Ascending aorta (tissue), 2 donors: ENCODE measurements at places on chromosomes 2 and 18.

DNA sequence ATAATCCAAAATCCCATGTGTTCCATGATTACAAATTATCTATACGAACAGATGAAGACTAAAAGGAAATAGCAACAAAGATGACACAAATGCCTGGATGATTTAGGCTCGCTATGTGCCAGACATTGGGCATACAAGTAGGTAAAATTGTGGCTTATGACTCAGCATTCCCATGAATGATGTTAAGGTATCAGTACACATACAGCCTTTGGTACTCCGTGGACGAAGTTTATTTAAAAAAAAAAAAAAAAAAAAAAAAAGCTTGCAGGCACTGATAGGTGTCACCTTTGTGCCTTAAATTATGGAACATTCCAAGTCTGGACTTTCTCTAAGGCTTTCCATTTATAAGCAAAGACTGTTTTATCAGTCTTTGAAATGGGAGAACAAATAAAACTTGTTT is 2.7 kb downstream of the CHAC2 start:
- H3K4me3 ChIP-seq, result no peak overlapping the region
- no peaks in the 10 kb centered on the region for H3K4me1 ChIP-seq
- H3K27ac ChIP-seq, result no peak overlapping the region
- H3K27me3 ChIP-seq, result no peaks in the 10 kb centered on the region

DNA sequence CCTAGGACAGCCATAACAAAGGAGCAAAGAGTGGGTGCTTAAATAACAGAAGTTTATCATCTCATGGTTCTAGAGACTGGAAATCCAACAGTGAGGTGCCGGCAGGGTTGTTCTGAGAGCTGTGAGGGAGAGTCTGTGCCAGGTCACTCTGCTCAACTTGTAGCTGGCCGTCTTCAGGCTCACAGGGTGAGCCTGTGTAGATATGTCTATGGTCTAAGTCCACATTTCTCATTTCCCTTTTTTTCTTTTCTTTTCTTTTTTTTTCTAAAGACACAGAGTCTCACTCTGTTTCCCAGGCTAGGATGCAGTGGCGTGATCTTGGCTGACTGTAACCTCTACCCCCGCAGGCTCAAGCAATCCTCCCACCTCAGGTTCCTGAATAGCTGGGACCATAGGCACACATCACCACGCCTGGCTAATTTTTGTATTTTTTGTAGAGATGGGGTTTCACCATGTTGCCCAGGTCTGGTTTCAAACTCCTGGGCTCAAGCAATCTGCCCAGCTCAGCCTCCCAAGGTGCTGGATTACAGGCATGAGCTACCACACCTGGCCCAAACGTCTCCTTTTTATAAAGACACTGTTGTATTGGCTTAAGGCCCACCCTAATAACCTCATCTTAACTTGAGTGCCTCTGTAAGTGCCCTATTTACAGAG is 142.2 kb downstream of the SP3 start:
- no peaks in the 10 kb centered on the region for H3K27me3 ChIP-seq
- H3K4me1 ChIP-seq, result no peaks in the 10 kb centered on the region
- no peaks in the 10 kb centered on the region for H3K36me3 ChIP-seq

- H3K4me3 ChIP-seq, result no peak overlapping the region
- peaks cover 3% of the 10 kb centered on the region for H3K4me1 ChIP-seq
- no peaks in the 10 kb centered on the region for H3K36me3 ChIP-seq
- no peak overlapping the region for H3K27ac ChIP-seq
Measured at GRCh38 chr2:105644174-105644980, 100.3 kb upstream of the NCK2 start.

- H3K27ac ChIP-seq, result peak overlapping the region; percentile 89
- H3K4me3 ChIP-seq, result peak overlapping the region; percentile 69
- H3K36me3 ChIP-seq, result no peaks in the 10 kb centered on the region
- H3K4me1 ChIP-seq, result peaks cover 3% of the 10 kb centered on the region
- no peaks in the 10 kb centered on the region for H3K27me3 ChIP-seq
- no peak for DNase-seq
Measured at GRCh38 chr18:55588870-55589595, 1.0 kb upstream of the TCF4 start.

DNA sequence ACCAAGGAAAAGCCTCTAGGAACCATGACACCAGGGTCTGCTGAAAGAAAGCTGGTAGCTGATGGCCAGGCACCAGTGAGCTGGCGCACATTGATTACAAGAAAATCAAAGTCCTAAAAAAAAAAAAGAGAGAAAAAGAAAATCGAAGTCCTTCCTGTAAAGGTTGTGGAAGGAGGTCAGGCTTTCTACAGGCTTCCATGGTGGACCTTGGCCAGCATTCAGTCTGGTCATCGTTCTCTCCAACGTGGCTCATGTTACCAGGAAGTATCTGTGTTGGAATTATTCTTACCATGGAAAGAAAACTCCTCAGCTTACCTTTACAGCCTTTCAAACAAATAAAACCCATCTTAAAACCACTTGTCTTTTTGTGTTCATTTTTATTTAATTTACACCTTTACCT is 65.6 kb downstream of the CYB5A start:
- no peak overlapping the region for H3K27ac ChIP-seq
- H3K27me3 ChIP-seq, result no peaks in the 10 kb centered on the region
- no peak overlapping the region for H3K4me3 ChIP-seq
- H3K4me1 ChIP-seq, result no peaks in the 10 kb centered on the region
- no peaks in the 10 kb centered on the region for H3K36me3 ChIP-seq

- no peaks in the 10 kb centered on the region for H3K27me3 ChIP-seq
- no peak overlapping the region for H3K4me3 ChIP-seq
- no peaks in the 10 kb centered on the region for H3K4me1 ChIP-seq
- no peak for DNase-seq
- H3K36me3 ChIP-seq, result no peaks in the 10 kb centered on the region
- no peak overlapping the region for H3K27ac ChIP-seq
Measured at GRCh38 chr2:143190431-143190830, 61.2 kb downstream of the ARHGAP15 start.

DNA sequence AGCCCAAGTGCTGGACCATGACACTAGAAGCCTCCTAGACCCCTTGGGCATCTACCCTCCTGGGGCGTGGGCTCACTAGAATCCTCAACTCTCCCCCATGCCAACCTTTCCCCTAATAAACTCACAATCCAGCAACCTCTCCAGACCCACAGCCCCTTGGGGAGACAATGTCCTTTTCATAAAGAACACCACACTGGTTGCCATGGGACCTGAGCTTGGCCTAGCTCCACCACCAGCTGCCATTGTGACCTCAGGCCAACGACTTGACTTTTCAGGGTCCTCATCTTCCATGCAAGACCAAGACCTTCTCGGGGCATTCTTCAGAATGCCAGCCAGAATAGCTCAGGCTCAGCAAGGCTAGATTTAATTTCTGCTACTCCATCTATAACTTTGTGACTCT is 128.1 kb upstream of the NPAS2 start:
- peak; percentile 34 for DNase-seq
- H3K4me1 ChIP-seq, result no peaks in the 10 kb centered on the region
- H3K36me3 ChIP-seq, result no peaks in the 10 kb centered on the region
- H3K4me3 ChIP-seq, result no peak overlapping the region

- H3K4me3 ChIP-seq, result no peak overlapping the region
- no peak for DNase-seq
- peaks cover 4% of the 10 kb centered on the region for H3K4me1 ChIP-seq
- no peaks in the 10 kb centered on the region for H3K27me3 ChIP-seq
Measured at GRCh38 chr2:15732341-15733077, 140.8 kb downstream of the DDX1 start.

DNA sequence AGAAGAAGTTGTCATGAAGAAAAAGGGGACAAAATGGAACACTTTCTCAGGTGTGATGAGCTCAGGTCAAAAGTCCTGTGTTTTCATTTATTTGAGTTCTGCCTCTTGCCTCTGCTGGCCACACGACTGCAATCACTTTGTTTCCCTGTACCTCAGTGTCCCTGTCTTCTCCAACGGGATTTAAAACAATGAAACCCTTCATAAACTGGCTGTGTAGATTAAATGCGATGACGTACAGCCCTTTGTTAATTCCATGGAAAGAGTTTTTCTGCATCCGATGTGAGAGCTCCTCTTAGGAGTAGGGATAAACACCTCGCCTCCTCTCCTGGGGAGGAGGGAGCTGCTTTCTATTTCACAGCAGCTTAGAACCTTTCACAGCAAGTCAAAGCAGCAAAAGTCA is 51.5 kb upstream of the CNGA3 start:
- no peak for DNase-seq

DNA sequence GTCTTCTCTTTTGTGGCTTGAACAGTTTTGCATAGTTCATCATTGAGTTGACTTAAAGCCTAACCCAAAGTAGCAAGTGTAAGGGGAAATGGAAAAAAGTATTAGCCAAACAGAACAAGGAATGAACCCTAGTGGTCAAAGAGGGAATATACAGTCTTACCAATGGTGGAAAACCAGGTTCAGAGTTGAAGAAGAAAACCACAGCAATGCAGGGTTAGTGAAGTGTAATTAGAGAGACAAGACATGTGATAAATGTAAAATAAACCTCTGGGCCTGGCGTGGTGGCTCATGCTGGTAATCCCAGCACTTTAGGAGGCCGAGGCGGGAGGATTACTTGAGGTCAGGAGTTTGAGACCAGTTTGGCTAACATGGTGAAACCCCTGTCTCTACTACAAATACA is 2.4 kb downstream of the TTN start:
- no peaks in the 10 kb centered on the region for H3K36me3 ChIP-seq
- peak overlapping the region; percentile 45 for H3K27ac ChIP-seq
- no peaks in the 10 kb centered on the region for H3K27me3 ChIP-seq

- no peak overlapping the region for H3K4me3 ChIP-seq
- peaks cover 55% of the 10 kb centered on the region for H3K36me3 ChIP-seq
- H3K27ac ChIP-seq, result peak overlapping the region; percentile 63
- no peaks in the 10 kb centered on the region for H3K27me3 ChIP-seq
- no peak for DNase-seq
Measured at GRCh38 chr18:57659460-57660102, 37.9 kb upstream of the NARS1 start.

- H3K36me3 ChIP-seq, result no peaks in the 10 kb centered on the region
- peaks cover 25% of the 10 kb centered on the region for H3K4me1 ChIP-seq
- H3K27ac ChIP-seq, result peak overlapping the region; percentile 99
- no peaks in the 10 kb centered on the region for H3K27me3 ChIP-seq
Measured at GRCh38 chr2:231667496-231667895, 40.8 kb upstream of the PTMA start.

GRCh38 chr2:41152318-41152717 is 700.4 kb upstream of the SLC8A1 start:
- no peak for DNase-seq
- no peaks in the 10 kb centered on the region for H3K4me1 ChIP-seq
- no peak overlapping the region for H3K4me3 ChIP-seq
- H3K27ac ChIP-seq, result no peak overlapping the region
- H3K27me3 ChIP-seq, result no peaks in the 10 kb centered on the region
